Thoracic aorta (tissue), 2 donors: ENCODE measurements at places on chromosomes 2 and 18. TPM values are rescaled to one million over a fixed set of nuclear protein-coding genes. Genes with fewer than 3 reads are reported as not detected.

MERTK gene
- 47.1 TPM for total RNA-seq

NCKAP5 gene
- 1.2 TPM for total RNA-seq

MARCO gene
- total RNA-seq: 10.4 TPM

PECR gene
- total RNA-seq: 2.8 TPM

FOXI3 gene
- total RNA-seq: not detected

KLHL14 gene
- total RNA-seq: not detected

EHD3 gene
- 61.6 TPM for total RNA-seq

C2orf74 gene
- 17.2 TPM for total RNA-seq

CLEC4F gene
- not detected for total RNA-seq

LIMS3 gene
- total RNA-seq: 43.6 TPM

CFC1 gene
- not detected for total RNA-seq

SLC39A10 gene
- total RNA-seq: 13.1 TPM

IFIH1 gene
- 19.2 TPM for total RNA-seq

FAM228A gene
- total RNA-seq: 0.81 TPM

CPO gene
- total RNA-seq: 3.0 TPM

ADD2 gene
- total RNA-seq: 1.6 TPM

SNED1 gene
- 133 TPM for total RNA-seq

GREB1L gene
- total RNA-seq: 12.7 TPM

FTCDNL1 gene
- total RNA-seq: not detected

CHST10 gene
- total RNA-seq: 4.6 TPM

SPC25 gene
- 1.1 TPM for total RNA-seq

MAPK4 gene
- 4.0 TPM for total RNA-seq

RGPD3 gene
- total RNA-seq: 1.1 TPM

FKBP7 gene
- 21.8 TPM for total RNA-seq
